ENCODE measurements at places on chromosomes 16 and 17. TPM values are rescaled to one million over a fixed set of nuclear protein-coding genes. Genes with fewer than 3 reads are reported as not detected.

Gene CTRL
- 3.6 TPM for total RNA-seq

Gene ABCC11
- not detected for total RNA-seq

Gene IKZF3
- total RNA-seq = 0.81 TPM

Gene KARS1
- total RNA-seq = 169 TPM

GRCh38 chr17:72953621-72954020, 138.9 kb downstream of the SLC39A11 start:
- DNase-seq = no peak

GRCh38 chr17:53092072-53092471, 730.7 kb upstream of the KIF2B start:
- no peak for DNase-seq

DNA sequence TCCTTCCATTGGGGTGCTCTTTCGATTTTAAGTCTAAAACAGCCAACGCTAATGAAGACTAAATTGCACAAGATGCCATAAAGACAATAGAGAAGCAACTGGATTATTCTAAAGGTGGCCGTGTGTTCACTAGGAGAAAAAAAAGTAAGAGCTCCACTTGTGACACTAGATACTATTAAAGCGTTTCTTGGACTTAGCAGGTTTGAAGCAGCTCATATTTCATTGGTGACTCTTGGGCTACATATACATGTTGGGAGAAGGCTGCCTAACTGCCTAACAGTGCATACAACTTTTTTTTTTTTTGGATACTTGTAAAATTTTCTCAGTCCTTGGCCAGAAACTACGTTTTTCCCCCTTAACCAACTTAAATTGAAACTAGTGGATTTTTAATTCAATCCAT, 111.8 kb upstream of the NOG start:
- no peak for DNase-seq

DNA sequence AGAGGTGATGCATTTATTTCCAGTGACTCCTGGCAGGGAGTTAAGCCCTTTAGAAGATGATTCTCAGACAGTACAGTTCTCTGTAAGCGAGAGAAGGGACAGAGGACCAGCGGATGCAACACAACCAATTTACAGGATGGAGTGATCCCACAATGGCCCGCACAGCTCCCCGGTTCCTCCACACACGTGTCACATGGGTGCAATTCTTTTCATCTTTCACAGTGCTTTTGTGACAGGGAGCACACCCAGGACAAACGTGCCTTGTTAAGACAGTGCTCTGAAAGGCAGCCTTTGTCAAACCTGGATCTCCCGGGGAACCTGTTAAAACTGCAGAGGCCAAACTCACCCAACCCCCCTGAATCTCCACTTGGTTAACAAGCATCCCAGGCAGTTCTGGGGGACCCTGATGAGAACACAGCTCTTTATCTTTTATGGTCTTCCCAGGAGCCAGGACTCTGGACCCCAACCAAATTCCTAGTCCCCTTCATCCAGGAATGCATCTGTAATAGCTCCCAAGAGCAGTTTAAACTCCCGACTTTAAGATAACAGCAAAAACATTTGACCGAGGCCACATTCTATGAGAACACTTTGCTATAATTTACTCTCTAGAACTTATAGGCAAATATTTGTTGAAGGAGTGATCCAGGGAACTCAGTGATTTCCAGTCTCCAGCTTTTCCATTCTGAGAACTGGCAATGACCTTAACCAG, 134.9 kb upstream of the CDH5 start:
- no peak for DNase-seq

GRCh38 chr16:24288516-24288915, 32.4 kb downstream of the CACNG3 start:
- no peak for DNase-seq

DNA sequence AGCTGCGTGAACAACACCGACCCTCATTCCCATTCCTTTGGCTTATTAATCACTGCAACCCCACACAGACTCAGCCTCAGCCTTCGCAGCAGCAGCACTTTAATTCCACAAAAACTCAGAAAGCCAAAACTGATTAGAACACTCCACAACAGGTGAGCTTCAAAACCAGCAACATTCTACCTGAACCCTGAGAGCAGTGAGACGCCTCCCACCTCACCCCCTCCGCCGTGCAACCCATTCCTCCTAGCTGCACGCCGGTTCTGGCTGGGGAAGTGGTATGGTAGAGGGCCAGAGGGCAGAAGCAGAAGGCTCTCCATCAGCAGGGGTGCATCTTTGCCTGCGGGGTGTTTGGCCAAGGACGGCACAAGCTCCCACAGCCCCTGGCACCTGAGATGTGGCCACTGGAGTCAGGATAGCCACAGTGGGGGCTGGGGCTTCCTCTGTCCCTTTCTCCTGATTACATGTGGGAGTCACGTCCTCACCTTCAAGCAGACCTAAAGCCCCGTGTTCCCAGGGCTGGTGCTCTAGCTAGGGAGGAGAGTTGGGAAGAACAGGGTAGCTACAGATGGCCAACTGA, 1.6 kb downstream of the BORCS6 start:
- DNase-seq = no peak

DNA sequence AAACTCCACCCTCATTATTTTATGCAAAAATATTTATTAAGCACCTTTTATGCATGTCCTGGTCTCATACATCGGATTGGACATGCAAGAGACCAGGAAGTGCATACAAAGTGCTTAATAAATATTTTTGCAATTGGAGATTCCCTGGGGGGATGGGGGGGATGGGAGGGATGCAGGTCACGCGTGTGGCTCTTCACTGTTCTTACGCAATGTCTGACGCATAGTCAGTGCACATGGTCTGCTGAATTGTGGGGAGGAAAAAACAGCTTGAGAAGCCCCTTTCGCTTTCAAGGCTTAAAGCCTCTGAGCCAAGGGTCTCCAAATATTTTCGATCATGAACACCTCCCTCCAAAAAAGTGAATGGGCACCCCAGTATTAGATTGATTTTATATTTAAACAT, 96.7 kb upstream of the XYLT1 start:
- DNase-seq = no peak

DNA sequence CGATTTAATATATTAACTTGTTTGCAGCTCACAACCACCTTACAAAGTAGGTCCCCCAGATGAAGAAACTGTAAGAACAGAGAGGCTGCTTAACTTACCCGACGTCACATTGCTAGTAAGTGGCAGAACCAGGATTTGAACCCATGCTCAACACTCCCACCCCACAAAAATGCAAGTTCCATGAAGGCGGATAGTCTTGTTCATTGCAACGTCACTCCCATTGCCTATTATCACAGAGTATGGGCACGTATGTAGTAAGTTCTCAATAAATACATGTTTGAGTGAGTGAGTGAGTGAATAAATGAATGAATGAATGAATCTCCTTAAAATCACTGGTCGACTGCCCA, 1.1 kb downstream of the USP31 start:
- DNase-seq = no peak

- DNase-seq = no peak
These were observed 155.8 kb upstream of the SDK2 start for GRCh38 chr17:73799781-73800627.

- no peak for DNase-seq
These were observed 108.4 kb downstream of the OR1D5 start for GRCh38 chr17:2954898-2955445.

DNA sequence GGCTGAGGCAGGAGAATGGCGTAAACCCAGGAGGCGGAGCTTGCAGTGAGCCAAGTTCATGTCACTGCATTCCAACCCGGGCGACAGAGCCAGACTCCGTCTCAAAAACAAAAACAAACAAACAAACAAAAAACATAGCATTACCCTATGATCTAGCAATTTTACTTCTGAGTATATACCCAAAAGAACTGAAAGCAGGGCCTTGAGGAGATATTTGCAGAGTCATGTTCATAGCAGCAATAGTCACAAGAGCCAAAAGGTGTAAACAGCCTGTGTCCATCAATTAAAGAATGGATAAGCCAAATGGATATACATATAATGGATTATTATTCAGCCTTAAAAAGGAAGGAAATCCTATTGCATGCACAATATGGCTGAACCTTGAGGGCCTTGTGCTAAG, 63.1 kb downstream of the TOM1L2 start:
- no peak for DNase-seq

- DNase-seq = no peak
These were observed 15.3 kb downstream of the NLK start for GRCh38 chr17:28057731-28058246.

- DNase-seq = no peak
These were observed 273.5 kb upstream of the RPL38 start for GRCh38 chr17:73929860-73930430.

DNA sequence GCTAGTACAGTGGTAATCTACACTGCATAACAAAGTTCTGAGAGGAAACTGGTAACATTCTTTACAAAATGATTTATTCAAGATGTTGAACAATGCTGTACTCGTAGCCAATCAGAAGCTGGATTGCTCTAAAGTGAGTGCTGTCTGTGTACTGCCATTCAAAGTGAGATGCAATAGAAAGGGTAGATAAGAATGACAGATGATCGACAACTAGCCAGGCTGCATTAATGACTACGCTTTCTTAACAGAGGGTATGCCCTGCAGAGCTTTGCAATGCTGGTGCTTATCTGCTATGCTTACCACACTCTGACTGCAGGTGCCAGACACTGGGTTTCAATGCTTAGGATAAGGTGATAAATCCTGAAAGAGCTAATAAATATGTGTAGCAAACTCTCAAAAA, 46.1 kb upstream of the SLC25A19 start:
- no peak for DNase-seq

- no peak for DNase-seq
These were observed 27.4 kb downstream of the GRB7 start for GRCh38 chr17:39765175-39765574.

Data from WTC11 (cell line).